ENCODE measurements at places on chromosomes 1 and 21.
A peak's percentile ranks its signal among the peaks of the same experiment; 100 is the strongest.

DNA sequence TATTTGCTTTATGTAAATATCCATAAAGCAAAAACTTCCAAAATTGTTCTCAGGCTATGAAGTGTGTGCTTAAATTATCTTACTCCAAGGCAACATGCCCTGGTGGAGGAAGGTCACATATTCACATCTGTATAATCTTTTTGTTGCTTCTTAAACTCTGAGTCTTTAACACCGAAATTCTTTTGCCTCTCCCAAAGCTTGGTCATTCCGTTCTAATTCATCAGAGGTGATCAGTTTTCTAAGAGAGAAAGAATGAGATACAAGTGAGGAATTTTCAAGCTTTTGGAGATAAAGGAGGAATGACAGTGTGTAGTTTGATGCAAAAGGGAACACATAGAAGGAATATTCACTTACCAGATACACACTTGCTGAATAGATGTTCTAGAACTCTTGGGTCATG is 561.7 kb downstream of the LTN1 start:
- no peak for DNase-seq

GRCh38 chr1:8107897-8108296 is 81.8 kb upstream of the ERRFI1 start:
- DNase-seq, result no peak

DNA sequence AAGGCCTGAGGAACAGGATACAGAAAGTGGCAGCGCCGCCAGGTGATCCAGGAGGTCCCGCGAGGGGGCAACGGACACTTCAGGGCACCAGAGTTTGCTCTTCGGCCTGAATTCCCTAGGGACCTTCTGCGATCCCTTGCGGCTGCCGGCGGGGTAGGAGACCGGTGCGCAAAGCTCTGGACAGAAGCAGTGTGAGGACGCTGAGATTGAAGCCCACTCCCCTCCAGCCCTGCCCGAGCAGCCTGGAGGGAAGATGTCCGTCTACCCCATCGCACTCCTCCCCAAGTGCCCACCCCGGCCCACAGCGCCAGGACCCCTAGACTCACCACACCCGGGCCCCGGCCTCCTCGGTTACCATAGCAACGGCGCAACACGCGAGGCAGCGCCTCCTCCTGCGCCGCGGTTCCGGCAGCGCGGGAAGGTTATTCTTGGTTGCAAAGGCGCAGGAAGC is at the start of gene ANKRD45:
Gene ANKRD45, minus strand, starts transcription at position 361 of the 451 bp plus-strand sequence. CDS start 10,433 bp downstream, outside the sequence.
- peak; percentile 24 for DNase-seq

DNA sequence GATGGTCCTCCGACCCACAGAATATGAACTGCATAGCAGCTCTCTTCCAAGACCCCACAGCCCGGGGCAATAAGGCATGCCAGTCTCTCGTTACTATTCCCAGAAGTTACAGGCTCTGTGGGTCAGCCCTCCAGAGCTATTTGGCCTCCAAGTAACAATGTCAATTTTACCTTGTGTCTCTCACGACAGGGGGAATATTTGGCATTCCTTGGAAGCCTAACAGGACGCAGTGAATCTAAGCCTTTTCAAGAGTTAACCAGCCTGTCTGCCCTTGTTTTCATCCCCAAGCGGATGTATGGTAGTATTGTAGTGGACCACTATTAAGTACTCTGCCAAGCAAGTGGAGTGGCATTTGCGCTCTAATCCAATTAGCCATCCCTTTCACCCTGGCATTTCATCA is 24.4 kb upstream of the GNG4 start:
- no peak for DNase-seq

GRCh38 chr1:109272831-109273547 is 10.0 kb downstream of the PSRC1 start:
- no peak for DNase-seq

GRCh38 chr21:46017148-46017547 is 35.6 kb downstream of the COL6A1 start:
- DNase-seq, result no peak

Measured in omental fat pad (tissue), 4 donors.